Kasumi-1 (cell line): ENCODE measurements at places on chromosomes 4 and X.

DNA sequence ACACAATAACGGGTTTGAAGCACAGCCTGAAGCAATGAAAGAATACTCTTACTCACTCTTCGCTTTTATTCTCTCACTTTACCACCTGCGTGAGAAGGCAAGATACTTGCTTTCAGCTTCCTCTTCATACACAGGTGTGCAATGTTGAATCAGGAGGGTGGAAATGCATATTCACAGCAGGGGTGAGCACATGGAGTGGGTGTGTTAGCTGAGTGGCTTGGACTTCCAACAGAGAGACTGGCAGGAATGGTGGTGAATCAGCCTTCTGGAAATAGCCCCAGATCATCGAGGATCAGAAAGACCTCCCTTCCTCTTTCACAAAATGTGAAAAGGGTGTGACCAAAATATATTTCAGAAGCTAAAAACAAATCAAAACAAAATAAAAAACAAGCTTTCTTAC lies 521.2 kb downstream of the STIM2 start:
- no peak for DNase-seq

DNA sequence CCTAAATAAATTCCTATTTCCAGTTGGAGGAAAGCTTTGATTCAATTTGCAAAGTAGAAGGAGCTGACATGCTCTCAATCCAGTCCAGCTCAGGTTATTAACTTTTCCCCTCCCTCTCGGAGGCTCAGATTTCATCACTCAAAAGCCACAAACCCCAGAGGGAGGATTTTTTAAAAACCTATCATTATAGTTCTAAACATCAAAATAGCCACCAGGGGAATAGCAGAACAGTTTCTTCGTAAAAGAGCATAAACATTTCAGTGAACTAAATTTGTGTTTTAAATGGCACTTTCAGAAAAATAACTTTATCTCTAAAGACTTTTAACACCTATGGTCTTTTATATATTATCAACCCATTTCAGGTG lies 8.8 kb downstream of the GPRIN3 start:
- peak; percentile 11 for DNase-seq

DNA sequence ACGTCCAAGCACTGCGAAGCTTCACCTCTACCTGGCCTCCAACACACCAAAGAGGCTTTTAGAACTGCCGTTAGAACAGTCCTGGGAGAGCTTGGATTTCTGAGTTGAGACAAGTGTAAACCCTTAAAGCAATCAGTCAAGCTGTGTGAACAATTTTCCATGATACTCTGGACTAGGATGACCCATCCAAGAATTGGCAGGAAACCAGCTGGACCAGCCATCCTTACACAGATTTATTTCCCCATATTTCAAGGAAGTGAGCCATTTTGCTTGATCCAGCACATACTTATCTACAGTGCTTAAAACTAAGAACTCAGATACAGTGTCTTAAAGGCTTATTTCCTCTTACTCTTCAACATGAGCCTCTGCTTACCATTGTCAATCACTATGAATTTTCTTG lies 340.7 kb upstream of the HS3ST1 start:
- DNase-seq: no peak

DNA sequence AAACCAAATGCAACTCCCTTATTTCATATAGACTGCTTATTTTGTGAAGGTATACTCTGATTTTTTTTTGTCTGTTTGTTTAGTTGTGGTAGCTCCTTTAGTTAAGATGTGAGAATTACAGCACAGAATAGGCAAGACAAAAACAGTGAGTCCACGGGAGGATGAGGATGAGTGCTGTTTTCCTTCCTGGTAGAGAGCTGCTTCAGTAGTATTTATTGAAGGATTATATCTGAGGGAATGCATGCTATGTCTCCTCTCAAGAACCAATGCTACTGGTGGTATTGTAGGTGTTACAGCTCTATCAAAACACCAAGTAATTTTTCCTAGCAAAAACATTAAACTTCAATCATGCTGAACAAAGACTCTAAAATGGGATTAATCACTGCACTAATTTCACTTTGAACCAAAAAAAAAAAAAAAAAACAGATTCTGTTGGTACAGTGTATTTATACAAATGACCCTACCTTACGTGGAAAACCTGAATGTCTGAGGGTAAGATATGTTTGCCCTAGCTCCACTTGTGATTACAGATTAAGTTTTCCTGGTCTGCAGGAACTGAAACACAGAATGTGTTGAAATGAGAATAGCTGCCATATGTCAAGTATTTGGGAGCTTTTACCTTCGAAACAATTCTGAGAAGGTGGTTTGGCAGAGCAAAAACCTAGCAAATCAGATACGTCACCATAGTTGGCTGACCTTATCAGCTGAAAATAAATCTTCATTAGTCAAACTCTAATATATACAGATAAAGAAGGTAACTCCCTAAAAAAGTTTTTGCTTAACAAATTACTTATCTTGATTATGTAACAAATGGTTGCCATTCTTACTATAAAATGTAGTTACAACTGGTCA lies 40.3 kb downstream of the PPP3CA start:
- DNase-seq: no peak

DNA sequence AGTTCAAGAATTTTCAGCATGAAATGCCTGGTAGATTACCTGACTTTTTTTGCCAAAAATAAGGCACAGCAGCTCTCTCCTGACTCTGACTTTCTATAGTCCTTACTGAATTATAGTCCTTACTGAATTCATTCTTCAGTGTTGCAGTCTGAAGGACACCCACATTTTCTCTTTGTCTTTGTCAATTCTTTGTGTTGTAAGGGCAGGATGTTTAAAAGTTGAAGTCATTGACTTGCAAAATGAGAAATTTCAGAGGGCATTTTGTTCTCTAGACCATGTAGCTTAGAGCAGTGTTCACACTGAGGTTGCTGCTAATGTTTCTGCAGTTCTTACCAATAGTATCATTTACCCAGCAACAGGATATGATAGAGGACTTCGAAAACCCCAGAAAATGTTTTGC lies 168.0 kb downstream of the SOWAHB start:
- DNase-seq: no peak

DNA sequence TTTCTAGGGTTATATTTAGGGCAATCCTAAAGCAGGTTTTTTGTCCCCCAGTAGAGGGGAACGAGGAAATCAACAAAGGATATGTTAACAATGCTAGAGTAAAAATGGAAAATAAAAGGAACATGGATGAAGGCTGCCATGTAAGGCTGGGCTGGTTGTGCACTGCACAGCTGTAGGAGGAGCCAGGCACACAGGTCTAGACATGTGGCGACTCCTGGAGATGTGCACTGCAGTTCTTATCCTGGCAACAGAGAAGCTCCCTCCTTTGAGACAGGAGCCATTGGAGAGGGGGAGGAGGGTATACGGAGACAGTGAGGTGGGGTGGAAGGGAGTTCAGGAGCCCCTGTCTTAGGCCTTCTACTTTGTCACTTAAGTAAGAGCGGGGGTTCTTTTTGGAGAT lies 65.9 kb downstream of the NAT8L start:
- no peak for DNase-seq

DNA sequence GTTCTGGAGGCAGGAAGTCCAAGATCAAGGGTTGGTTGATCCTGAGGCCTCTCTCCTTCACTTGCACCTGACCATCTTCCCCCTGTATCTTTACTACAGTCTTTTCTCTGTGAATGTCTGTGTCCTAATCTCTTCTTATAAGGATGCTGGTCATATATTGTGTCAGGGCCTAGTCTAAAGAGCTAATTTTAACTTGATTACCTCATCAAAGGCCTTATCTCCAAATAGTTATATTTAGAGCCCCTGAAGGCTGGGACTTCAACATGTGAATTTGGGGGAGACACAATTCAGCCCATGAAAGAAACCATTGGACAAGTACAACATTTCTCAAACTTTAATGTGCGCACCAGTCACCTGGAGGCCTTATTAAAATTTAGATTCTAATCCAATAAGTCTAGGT lies 62.8 kb upstream of the DYNLT3 start:
- DNase-seq: no peak

DNA sequence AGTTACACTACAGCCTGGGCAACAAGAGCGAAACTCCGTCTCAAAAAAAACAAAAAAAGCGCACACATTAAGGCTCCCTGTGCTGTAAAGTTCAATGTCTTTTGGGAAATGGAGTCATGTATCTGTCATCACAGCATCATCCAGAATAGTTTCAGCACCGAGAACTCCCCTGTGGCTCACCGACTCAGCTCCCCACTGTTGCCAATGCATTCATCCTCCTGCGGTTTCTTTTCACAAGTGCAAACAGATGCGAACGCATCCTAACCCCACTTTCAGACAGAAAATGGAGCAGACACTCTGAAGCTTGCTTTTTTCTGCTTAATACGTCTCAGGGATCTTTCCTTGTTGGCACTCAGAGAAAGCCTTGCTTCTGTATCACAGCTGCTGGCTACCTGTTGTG lies 13.8 kb upstream of the SH3TC1 start:
- DNase-seq: no peak

- no peak for DNase-seq
Observed at GRCh38 chr4:6044805-6045204, 26.6 kb upstream of the C4orf50 start.

- DNase-seq: no peak
Observed at GRCh38 chr4:108533876-108534275, 86.5 kb upstream of the RPL34 start.

GRCh38 chrX:69163936-69164741 lies 1.1 kb downstream of the PJA1 start:
- no peak for DNase-seq

- DNase-seq: no peak
Observed at GRCh38 chr4:111213531-111213930, 590.7 kb upstream of the PITX2 start.

GRCh38 chrX:107226757-107227156 lies 20.3 kb downstream of the DNAAF6 start:
- DNase-seq: no peak

- DNase-seq: no peak
Observed at GRCh38 chrX:139720136-139720535, 12.2 kb upstream of the MCF2 start.

DNA sequence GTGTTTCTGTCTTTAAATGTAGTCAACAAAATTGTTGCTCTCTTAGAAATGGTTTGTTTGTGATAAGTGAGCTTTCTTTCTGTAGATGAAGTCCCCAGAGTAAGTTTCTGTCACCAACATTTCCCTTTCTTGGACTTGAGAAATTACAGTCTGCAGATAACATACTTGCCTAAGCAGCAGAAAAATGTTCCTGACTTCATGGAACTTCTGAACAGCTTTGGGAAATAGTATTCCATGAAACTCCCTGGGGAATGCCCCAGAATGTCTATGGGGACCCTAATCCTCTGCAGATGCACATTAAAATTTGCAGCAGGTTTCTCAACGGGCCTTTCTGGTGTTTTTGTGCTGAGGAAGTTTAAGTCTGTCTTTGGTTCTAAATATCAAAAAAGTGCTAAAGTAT lies 38.6 kb upstream of the NEIL3 start:
- DNase-seq: no peak

DNA sequence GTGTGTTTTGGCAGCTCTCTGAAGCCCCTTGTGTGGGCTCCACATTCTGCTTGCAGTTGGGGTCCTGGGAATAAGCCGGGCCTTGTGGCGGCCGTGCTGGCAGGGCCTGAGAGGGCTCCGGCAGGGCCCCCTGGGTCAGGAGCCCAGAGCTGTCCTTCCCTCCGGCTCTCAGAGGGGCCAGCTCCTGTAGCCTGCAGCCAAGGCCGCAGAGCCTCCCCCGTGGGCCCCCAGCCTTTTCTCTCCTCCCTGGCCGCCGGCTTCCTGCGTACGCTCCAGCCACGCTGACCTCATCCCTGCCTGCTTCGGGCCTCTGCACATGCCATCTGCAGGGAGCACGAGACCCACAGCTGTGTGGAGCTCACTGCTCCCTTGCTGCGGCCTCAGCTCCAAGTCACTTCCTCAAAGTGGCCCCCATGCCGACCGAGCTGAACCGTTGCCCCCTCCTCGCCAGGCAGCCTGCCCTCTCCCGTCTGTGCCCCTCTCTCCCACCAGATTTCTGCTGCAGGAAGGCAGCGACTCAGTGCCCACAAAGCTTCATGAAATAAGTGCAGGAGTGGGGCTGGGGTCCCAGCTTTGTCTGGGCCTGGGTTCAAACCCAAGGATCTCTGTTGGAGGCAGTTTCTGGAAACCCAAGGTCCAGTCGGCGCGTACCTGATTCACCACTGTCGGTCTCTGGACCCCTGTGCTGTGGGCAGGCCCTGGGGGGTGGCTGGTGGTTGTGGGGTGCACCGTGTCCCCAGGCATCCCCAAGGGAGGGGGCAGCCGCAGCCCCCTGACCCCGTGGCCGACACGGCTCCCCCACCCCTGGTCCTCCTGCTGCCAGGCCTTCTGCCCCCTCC lies 57.1 kb upstream of the NKX1-1 start:
- no peak for DNase-seq

GRCh38 chr4:85030156-85030555 lies 63.7 kb upstream of the WDFY3 start:
- DNase-seq: no peak

DNA sequence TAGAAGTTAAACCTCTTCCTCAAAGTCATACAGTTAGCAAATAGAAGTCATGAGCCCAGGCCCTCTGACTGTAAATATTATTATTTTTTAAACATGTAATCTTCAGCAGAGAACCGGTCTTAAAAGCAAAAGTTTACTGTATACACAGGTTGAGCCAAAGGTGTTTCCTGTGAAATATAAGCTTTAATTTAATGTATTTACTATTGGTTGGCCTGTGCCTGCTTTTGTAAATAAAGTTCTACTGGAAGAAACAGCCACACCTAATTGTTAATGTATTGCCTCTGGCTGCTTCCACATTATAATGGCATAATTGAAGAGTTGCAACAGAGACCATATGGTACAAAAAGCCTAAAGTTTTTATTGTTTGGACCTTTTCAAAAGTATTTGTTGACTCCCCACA lies 61.0 kb upstream of the PRDM8 start:
- DNase-seq: no peak

- DNase-seq: no peak
Observed at GRCh38 chrX:115687595-115687994, 126.6 kb downstream of the PLS3 start.

DNA sequence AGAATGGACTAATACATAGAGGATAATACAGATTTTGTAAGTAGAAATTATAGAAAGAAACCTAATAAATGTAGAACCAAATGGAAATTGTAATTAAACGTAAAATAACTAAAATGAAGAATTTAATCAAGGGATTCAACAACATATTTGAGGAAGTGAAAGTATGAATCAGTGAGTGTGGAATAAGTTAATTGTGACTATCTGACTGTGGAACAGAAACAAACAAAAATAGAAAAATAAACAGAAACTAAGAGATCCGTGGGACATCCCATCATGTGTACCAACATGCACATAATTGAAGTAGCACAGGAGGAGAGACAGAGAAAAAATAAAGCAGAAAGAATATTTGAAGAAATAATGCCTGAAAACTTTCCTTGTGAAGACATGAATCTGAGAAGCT lies 208.6 kb upstream of the TACR3 start:
- no peak for DNase-seq

- no peak for DNase-seq
Observed at GRCh38 chr4:22477813-22478182, 38.1 kb downstream of the ADGRA3 start.

- DNase-seq: no peak
Observed at GRCh38 chr4:175386776-175387507, 425.1 kb downstream of the GPM6A start.

DNA sequence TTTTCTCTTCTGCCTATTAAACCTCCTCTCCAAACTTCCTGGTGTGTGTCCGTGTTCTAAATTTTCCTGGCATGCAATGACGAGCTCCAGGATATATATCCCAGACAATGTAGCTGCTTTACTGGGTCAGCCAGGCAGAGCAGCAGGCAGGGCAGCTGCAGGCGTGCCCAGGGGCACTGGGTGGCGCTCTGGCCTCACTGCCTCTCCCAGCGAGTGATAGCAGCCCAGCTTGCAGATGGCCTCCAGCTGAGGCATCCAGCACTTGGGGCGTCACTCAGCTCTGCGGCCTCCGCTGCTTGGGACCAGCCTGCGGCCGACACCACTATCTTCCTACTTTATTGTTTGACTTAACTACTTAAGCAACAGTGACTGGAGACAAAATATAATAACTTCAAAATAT lies 23.0 kb upstream of the UBA6 start:
- DNase-seq: no peak
